Hepatic stellate cell (primary cell): ENCODE measurements at places on chromosomes 5 and 9.

DNA sequence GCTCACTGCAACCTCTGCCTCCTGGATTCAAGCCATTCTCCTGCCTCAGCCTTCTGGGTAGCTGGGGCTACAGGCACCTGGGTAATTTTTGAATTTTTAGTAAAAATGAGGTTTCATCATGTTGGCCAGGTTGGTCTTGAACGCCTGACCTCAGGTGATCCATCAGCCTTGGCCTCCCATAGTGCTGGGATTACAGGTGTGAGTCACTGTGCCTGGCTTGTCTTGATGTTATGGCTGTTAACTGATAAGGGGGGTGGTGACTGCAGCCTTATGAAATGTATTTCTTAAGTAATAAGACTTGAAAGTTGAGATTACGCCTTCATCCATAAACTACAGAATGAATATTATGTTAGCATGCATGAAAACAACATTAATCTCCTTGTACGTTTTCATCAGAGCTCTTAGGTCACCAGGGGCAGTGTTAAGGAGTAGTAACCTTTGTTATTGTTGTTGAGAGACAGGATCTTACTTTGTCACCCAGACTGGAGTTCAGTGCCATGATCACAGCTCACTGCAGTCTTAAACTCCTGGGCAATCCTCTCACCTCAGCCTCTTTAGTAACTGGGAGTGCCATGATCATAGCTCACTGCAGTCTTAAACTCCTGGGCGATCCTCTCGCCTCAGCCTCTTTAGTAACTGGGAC lies 148.3 kb downstream of the ATP10B start:
- DNase-seq, result no peak

DNA sequence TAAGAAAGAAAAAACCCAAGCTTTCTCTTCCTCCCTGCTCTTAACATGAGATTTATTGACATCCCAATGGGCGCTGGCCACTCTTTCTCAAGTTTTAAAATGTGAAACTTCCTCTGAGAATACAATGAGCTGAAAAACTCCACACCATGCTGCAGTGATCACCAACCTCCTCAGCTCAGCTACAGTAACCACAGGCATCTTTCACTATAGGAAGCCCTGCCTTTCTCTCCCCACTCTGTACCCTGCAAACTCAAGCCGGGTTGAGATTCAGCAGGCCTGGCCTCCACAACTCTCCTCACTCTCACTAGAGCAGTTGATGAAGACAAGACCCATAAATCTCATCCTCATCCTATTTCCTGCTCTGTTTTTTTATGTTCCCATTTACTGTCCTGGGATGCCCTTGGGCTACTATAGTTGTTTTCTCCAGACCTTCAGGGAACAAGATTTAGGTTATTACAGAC lies 48.3 kb downstream of the SH3TC2 start:
- DNase-seq, result no peak

DNA sequence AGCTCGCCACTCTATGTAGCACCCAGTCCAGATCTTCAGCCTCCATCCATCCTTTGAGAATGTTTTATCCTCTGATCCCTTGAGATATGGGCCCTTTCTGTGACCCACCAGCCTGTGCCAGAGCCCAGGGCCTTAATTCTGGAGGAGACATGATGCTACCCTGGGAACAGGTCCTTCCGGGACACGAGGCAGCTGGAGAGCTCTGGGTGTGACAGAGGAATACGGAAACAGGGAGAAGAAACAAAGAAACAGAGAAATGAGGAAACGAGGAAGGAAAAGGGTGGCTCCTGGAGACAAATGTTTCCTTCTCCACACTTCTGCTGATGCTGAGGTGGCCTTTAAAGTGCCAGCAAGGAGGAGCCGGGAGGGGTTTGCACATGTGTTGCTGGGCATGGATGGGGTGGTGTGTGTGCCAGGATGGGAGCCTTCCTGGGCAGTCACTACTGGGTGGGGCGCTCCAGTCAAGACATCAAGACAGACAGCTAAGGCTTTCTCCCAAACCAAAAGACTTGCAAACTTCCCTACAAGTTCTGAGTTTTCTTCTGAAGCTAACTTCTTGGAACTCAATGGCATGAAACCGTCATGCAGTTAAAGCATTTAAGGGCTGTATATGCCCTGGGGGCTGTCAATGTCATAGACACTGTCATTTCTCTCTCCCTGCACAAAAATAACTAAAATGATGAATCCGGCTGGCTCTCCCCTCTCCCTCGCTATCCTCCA lies 22.8 kb upstream of the MARCHF6 start:
- DNase-seq, result no peak

- DNase-seq, result no peak
Measured at GRCh38 chr5:159386028-159386711, 55.9 kb upstream of the IL12B start.

DNA sequence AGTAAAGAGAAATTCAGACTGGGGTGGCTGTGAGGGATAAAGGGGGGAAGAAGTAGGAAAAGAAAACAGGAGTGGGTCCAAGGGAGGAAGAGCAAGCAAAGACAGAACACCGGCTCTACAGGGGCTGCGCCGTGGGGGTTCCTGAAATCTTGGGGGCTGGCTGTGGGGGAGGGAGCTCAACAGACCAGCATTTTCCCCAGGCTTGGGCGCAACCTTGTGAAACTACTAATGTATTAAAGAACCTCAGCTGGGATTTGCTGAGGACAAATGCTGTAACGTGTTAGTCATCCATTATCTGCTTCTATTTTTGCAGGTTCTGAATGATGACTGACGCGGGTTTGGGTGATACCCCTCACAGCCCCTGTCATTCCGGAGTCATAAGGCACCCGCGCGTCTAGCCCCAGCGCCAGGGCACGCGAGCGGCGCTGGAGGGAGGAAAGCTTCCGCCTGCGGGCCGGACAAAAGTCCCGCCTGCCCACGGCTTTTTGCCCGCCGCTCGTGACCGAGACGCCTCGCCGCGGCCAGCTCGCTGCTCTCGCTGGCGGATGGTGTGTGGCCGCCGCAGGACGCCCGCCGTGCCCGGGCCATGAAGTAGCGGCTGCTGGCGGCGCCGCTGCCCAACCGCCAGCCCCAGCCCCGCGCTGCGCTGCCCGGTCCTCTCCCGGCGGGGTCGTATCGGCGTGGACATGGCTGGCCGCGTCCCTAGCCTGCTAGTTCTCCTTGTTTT lies 110.6 kb downstream of the PAM start:
- peak; percentile 63 for DNase-seq

DNA sequence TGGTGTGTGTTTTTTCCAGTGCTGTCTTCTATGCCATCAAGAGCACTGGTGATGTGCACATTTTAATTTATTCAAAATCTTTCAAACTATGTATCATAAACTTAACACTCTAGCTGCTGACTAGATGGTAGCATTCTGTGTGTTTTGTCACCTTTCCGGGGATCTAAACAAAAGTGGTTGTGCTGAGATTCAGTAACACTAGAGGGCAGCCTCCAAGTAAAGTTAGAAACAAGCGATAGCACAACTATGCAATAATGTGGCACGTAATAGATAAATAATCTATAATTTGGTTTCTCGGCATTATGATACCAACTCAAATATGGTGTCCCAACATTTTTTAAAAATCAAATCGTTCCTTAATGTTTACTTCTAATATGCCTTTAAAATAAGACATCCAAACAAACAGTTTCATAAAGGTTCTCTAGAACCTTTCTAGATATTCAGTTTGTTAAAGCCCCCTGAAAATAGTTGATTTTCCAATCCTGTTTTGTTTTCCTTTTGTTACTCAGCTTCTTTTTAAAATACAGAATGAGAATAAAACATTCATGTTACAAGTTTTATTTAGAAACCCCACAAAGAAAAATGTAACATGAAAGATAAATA lies 16.9 kb downstream of the SEMA6A start:
- DNase-seq, result no peak

DNA sequence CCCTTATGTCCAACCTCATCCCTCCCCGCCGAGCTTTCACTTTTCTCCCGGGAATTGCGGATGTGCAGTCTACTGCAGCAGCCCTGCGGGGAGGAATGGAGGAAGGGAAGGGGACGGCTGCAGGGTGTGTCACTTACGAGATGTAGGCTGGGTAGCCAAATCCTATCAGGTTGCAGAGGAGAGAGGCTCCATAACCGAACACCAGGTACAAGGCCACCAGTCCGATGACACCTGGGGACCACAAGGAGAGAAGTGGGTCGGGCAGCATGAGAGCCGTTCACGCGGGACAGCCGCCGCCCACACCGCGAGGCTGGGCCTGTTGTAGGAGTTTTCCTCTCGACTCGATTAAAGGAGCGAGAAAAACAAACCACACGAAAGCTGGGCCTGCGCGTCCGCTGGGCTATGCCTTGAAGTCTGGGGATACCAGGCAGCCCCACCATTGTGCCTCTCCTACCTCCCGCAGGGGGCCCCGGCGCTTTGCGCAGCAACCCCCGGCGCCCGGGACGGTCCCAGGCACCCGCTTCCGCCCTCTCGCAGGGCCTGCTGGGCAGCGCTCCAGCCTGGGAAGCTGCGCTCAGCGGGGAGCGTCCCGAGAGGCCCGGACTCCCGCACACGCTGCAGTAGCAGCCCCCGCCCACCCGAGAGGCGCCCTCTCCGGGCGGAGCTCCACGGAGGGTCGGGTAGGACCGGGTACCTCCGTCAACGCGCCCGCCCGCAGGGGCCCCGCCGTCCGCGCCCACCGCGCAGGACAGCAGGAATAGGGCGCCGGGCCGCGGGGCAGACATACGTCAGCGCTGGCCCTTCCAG lies 798 bp downstream of the REEP5 start:
- peak; percentile 72 for DNase-seq

GRCh38 chr5:170466988-170467707 lies 36.7 kb upstream of the KCNIP1 start:
- peak; percentile 26 for DNase-seq

DNA sequence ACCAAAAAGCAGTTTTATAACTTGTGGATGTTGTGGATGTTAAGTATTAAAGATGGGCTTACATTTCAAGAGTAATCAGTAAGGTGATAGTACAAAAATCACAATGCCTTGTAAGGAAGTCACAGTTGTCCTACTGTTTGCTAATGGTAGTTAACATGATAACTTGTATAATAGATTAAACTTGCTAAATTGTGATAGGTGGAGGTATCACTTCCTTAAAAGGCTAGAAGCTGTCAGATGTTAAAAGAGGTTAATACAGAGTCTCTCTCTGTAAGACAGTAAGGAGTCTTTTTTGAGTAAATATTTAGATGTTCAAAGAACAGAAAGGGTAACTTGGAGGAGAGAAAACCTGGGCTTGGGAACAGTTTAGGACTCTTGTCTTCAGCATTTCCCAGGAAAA lies 14.2 kb upstream of the MACIR start:
- no peak for DNase-seq
